ENCODE measurements at places on chromosomes 12 and 14. TPM values are rescaled to one million over a fixed set of nuclear protein-coding genes. Genes with fewer than 3 reads are reported as not detected.

GRCh38 chr12:34356233-34356987 lies 334.1 kb downstream of the ALG10 start:
- no peak for DNase-seq

DNA sequence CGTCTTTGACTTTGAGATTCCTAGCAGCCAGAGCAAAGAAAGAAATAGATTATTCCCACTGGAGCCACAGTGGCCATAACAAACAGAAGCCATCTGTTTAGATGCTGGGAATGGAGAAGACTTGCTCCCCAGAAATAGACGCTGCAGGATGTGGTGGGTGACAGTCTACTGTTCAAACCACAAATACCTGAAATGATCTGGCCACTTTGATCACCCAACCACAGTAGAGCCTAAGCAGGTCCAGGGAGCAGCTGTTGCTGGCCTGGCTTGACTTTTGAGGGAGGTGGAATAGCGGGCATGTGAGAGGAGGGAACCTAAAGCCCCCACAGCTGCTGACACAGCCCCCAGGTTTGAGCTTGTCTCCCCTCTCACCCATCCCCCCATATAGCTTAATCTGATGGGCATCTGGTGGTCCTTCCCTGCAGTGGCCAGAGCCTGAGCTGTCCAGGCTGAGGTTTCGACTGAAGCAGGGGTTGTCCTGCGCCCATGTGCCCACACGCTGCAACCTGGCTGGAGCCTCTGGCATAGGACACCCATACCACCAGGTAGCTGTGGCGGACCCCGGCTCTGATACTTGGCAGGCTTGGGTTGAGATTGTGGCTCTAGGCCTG lies 38.7 kb downstream of the SH2B3 start:
- no peak for DNase-seq

- DNase-seq = no peak
Observed at GRCh38 chr12:9264546-9264945, 56.4 kb upstream of the PZP start.

DNA sequence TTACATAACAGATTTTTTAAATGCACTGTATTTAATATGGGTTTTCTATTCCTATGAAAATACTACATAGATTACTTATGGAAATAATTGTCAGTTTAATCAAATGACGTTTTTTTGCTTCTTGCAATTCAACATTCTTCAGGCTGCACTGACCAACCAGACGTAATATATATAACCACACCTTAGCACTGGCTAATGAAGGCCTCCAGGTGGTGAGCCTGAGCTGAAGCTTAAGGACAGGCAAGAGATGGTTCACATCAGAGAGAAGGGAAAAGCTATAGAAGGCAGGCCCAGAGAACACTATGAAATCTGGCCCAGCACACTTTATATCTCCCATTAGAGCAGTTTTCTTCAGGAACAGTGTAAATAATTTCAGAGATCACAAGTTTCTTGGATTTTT lies 2.8 kb upstream of the MDGA2 start:
- no peak for DNase-seq

The KLHL28 gene
- 15.4 TPM for total RNA-seq

DNA sequence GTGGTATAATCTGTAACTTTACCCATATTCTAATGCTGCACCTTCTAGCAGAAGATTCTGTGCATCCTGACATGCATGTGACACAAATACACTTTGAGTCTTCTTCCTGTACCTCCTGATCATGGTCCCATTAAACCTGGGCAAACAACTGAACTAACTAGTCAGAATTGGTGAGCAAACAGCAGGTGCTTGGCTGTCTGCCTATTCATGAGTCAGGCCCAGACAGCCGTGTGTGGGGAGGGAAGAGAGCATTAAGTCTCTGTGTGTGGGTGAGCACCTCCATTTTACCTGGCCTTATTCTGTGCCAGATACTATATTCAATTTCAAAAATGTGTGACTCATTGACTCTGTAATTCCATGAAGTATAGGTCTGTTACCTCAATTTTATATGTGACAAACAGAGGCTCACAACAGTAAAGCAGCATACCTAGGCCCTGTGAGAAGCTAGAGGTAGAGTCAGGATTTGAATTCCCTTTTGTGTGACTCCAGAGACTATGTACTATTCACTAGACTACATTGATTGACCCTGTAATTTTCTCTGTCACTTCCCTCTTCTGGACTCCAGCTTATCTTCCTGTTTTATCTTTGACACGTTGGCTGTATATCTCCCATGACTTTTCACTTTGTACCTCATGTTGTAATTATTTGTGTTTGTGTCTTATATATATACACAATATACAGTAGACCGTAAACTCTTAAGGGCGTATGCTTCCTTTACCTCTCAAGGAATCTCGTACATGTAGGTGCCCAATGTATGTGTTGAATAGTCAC lies 32.2 kb downstream of the SUSD6 start:
- peak; percentile 80 for DNase-seq

The CLEC4D gene
- total RNA-seq = not detected

The NPFF gene
- total RNA-seq = not detected

The KRT74 gene
- 0.26 TPM for total RNA-seq

DNA sequence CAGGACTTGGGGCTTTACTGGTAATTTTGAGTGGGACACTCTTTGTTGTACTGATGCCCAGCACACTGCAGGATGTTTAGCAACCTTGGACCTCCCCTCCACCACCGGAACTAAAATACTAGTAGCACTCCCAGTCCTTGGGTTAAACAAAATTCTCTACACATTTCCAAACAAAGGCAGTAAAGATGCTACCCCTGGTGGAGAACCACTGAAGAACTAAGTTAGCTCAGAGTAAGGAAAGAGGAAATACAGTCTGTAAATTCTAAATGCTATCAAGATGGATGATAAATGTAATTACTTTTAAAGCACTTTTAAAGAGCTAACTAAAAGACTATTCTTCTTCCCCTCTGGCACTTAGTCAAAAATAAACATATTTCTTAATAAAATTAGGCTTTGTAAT lies 64.1 kb downstream of the LRP6 start:
- no peak for DNase-seq

The OVCH1 gene
- total RNA-seq = 0.18 TPM

- no peak for DNase-seq
Observed at GRCh38 chr14:68476212-68477109, 316.4 kb downstream of the ZFP36L1 start.

- no peak for DNase-seq
Observed at GRCh38 chr14:23409475-23409874, 1.4 kb upstream of the MYH6 start.

DNA sequence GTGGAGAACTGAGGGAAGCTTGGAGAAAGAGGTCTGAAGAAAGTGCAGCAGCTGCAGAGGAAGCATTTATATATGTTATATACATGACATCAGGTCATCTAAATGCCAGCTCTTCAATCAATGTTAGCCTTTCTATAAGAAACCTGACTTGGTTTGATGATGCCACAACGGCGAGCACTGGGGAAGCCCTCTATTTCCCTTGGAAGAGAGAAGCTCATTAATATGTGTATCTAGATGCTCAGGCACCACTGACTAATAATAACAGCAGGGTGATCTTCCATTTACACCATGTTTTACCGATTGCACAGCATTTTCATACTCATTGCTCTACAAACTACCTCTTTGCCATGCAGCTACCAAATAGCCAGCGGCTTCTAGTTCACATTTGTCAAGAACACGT lies 811 bp downstream of the ACYP1 start:
- DNase-seq = no peak

DNA sequence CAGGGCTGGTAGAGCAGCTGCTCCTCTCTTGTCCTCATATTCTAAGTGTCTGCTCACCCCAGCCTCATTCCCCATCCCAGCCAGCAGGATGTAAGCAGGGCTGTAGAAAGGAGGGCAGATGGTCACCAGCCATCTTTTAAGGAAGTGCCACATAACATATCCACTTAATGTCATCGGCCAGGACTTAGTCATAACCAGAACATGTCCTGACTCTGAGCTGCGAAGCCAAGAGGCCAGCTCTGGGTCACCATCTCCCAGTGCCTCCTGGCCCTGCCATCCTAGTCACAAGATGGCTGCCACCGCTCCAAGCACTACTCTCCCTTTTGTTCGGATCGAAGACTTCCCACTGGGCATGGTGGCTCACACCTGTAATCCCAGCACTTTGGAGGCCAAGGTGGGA lies 123.9 kb downstream of the PLXNC1 start:
- no peak for DNase-seq

The LRRK2 gene
- total RNA-seq = 12.7 TPM

DNA sequence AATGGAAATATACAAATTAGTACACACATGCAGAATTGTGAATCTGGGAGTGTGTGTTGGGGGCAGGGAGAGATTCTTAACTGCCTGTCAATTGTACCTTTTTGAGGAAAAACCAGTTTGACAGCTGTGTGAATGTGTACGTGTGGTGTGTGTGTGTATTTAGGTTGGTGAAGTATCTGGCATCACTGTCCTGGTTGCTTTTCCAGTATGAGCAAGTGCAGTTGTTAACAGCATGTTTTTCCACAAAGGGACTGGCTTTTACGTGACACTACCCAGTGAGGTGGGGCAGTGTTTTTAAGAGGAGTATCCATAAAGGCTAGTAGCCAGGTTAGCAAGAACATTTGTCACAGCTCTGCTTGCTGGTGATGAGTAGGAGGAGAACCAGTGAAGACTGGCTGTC lies 56.1 kb downstream of the DAAM1 start:
- DNase-seq = no peak

DNA sequence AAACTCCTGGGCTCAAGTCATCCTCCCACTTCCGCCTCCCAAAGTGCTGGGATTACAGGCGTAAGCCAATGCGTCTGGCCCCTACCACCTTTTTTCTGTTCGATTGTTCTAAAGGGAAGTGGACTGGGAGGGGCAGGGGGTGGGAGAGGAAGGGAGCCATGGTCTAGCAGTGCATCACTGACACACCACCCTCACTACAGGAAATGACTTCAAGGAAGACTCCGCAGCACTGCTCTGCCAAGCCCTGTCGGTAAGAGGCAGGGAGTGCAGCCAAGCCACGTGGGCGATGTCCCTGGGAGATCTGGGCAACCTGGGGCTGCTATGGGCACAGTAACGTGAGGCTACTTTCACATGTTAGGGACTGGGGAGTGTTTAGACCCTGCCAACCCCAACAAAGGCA lies 18.0 kb downstream of the LRRC74A start:
- peak; percentile 58 for DNase-seq

DNA sequence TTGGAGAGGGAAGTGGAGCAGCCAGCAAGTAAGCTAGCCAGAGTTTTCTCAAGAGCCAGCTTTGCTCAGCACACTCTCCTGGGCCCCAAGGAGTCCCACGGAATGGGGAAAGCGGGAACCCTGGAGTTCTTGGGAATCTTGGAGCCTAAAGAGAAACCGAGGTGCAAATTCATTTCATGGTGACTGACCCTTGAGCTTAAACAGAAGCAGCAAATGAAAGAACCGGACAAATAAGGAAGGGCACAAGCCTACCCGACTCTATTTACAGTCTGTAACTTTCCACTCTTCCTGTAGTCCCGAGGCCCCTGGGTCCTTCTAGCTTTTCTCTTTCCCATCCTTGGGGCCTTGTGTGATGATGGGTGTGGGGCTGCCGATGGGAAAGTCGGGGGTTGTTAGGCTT lies 18.1 kb upstream of the TIGAR start:
- no peak for DNase-seq

GRCh38 chr12:51817027-51817953 lies 31.2 kb downstream of the FIGNL2 start:
- DNase-seq = no peak

The KRT4 gene
- 0.81 TPM for total RNA-seq

- no peak for DNase-seq
Observed at GRCh38 chr14:92441751-92442504, 71.7 kb upstream of the RIN3 start.

The KRT6C gene
- 0.39 TPM for total RNA-seq

- DNase-seq = no peak
Observed at GRCh38 chr12:52241205-52241842, 8.3 kb downstream of the KRT7 start.

The LTB4R2 gene
- total RNA-seq = 8.2 TPM

The KRT3 gene
- total RNA-seq = not detected

- DNase-seq = no peak
Observed at GRCh38 chr14:89241257-89241656, 175.8 kb downstream of the FOXN3 start.

The TOMM20L gene
- total RNA-seq = not detected

The FAIM2 gene
- total RNA-seq = 6.2 TPM

The LPAR5 gene
- total RNA-seq = 13.6 TPM

The ADGRD1 gene
- total RNA-seq = 80.2 TPM

- peak; percentile 87 for DNase-seq
Observed at GRCh38 chr14:67426983-67427606, 15.1 kb upstream of the PLEK2 start.
